ENCODE measurements at places on chromosomes 2 and 18. TPM values are rescaled to one million over a fixed set of nuclear protein-coding genes. Genes with fewer than 3 reads are reported as not detected.

Gene OR6B3
- not detected for total RNA-seq

Gene IL36G
- total RNA-seq = not detected

Gene EDAR
- not detected for total RNA-seq

Gene GKN2
- total RNA-seq = not detected

Gene C18orf54
- total RNA-seq = 3.1 TPM

Gene SF3B6
- total RNA-seq = 145 TPM

Gene PTPRM
- total RNA-seq = 19.9 TPM

Gene SKOR2
- not detected for total RNA-seq

Gene CSRNP3
- total RNA-seq = 1.2 TPM

Gene ERICH2
- not detected for total RNA-seq

Gene CARF
- total RNA-seq = 2.5 TPM

Gene AQP12A
- total RNA-seq = not detected

Gene FAHD2A
- total RNA-seq = 15.5 TPM

Gene LYPD1
- 32.1 TPM for total RNA-seq

Gene SRD5A2
- total RNA-seq = not detected

Gene PLCL1
- 12.3 TPM for total RNA-seq

Gene RNPEPL1
- total RNA-seq = 7.7 TPM

Gene NCK2
- 32.2 TPM for total RNA-seq

Gene TMEM182
- total RNA-seq = 4.2 TPM

Gene LRRC30
- not detected for total RNA-seq

Gene CYRIA
- 5.2 TPM for total RNA-seq

Gene LHCGR
- total RNA-seq = not detected

Gene SIX2
- total RNA-seq = 2.7 TPM

Gene MAP3K19
- not detected for total RNA-seq

Gene ACOXL
- not detected for total RNA-seq

Gene HOXD8
- 0.85 TPM for total RNA-seq

Gene GALNT5
- total RNA-seq = 87.6 TPM

Gene HRH4
- total RNA-seq = under 0.01 TPM

Gene RGPD3
- total RNA-seq = 0.85 TPM

Gene DLGAP1
- 1.7 TPM for total RNA-seq

Gene MOCOS
- 2.9 TPM for total RNA-seq

Gene PRKD3
- total RNA-seq = 58.1 TPM

Gene GAL3ST2
- 0.85 TPM for total RNA-seq

Gene CREG2
- 1.1 TPM for total RNA-seq

Gene UGT1A6
- total RNA-seq = 1.4 TPM

Gene CXCR4
- total RNA-seq = 0.85 TPM

Gene GYPC
- 63.7 TPM for total RNA-seq

Gene STEAP3
- total RNA-seq = 31.4 TPM

Gene ASB18
- total RNA-seq = not detected

Gene SERPINB10
- total RNA-seq = not detected

Gene PDE11A
- total RNA-seq = under 0.01 TPM

Gene SERPINB13
- total RNA-seq = not detected

Gene MARCO
- total RNA-seq = not detected

Gene PLEKHM3
- 11.5 TPM for total RNA-seq

Gene SULT1C4
- 0.56 TPM for total RNA-seq

Gene TGFA
- total RNA-seq = 0.56 TPM

Gene CIB4
- not detected for total RNA-seq

Gene LCT
- under 0.01 TPM for total RNA-seq

Gene LAMA1
- 91.6 TPM for total RNA-seq

Gene RAD51AP2
- total RNA-seq = under 0.01 TPM

Gene VAMP8
- 6.7 TPM for total RNA-seq

Measured in regular cardiac myocyte (primary cell).